Thymus (tissue), 14 donors: ENCODE measurements at places on chromosomes 5 and 9. TPM values are rescaled to one million over a fixed set of nuclear protein-coding genes. Genes with fewer than 3 reads are reported as not detected.

The CYSRT1 gene
- 0.57 TPM for total RNA-seq

The MED10 gene
- total RNA-seq = 17.7 TPM

The NOXA1 gene
- total RNA-seq = 1.9 TPM

The PCDHGB5 gene
- total RNA-seq = 1.6 TPM

DNA sequence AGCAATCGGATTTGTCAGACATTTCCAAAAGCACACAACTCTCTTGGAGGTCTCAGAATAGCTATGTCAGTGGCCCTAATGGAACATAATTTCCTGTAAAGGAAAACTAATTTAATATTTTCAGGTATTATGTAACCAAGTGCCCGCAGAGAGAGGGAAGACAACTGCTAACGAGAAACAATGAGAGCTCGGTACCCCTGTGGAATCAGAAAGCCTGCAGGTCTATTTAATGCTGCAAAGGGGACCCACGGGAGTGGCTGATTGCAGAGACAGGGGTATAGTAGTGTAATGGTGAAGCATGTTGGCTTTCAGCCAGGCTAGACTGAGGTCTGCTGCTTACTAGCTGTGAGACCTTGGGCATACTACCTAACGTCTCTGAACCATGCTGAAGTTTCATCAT, 508.1 kb upstream of the BRINP1 start:
- no peak for DNase-seq

- no peak for DNase-seq
Observed at GRCh38 chr9:89951675-89952074, 346.9 kb downstream of the GADD45G start.

DNA sequence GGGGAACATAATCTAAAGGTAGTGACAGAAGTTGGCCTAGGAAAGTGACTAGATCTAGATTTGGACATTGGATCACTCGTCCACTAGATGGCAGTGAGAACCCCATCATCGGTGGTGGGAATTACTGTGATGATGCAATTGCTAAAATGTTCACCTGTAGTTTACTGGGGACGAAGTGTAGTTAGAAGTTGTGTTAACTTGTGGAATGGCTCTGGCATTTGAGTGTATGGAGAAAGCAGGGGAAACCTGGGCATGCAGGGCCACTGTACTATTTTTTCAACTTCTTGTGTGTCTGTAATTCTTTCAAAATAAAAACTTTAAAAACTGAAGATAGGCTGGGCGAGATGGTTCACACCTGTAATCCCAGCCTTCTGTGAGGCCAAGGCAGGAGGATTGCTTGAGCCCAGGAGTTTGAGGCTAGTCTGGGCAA, 75.5 kb downstream of the PHAX start:
- peak; percentile 73 for DNase-seq

DNA sequence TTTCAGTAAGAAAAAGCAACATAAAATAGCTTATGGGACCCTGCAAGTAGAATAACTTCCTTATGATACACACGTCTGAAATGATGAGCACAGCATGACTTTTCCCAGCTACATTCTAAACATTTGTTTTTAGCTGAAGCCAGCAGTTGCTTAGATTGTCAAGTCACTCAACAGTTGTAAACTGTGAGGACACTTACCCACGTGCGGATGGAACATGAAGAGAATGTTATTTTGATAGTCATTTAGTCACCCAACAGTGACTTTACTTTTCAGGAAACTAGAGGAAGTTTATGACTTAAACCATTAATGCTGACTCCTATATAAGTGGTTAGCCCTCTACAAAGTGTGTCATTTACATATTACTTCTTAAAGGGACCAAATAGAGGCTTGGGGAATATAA, 3.0 kb downstream of the HACD4 start:
- no peak for DNase-seq

DNA sequence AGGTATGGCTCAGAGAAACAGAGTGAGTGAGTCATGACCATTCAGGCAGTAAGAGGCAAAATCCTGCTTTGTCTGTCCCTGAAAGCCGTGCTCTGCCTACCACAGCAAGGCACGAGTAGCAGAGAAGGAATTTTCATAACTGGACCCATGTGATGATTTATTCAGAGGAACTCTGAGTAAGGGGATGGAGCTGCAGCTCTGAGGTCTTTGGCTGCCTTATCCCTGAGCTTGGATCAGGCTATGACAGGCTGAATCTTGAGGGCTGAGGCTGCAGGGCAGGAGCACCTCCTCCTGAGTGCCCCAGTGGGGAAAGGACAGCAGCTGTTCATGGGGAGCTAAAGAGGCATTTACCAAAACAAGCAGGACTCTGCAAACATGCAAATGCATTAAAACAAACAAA, 183.4 kb downstream of the PAPPA start:
- no peak for DNase-seq

DNA sequence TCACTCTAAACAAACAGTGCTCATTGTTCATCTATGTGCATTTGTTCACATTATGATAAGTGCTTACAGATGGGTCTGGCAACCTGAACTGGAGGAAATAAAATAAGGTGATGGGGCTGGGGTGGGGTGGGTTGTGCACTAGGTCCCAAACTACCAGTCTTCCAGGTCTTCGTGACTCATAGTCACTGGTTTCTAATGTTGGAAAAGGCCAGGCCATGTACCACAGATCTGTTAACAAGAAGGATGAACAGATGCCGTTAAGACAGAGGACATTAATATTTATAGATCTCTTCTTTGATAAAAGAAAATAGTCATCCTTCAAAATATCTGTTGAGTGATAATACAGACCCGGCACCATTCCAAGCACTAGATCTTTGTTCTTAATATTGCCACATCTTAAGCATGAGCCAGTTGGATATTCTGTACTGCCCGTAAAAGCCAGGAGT, 71.4 kb upstream of the STARD4 start:
- DNase-seq = no peak

DNA sequence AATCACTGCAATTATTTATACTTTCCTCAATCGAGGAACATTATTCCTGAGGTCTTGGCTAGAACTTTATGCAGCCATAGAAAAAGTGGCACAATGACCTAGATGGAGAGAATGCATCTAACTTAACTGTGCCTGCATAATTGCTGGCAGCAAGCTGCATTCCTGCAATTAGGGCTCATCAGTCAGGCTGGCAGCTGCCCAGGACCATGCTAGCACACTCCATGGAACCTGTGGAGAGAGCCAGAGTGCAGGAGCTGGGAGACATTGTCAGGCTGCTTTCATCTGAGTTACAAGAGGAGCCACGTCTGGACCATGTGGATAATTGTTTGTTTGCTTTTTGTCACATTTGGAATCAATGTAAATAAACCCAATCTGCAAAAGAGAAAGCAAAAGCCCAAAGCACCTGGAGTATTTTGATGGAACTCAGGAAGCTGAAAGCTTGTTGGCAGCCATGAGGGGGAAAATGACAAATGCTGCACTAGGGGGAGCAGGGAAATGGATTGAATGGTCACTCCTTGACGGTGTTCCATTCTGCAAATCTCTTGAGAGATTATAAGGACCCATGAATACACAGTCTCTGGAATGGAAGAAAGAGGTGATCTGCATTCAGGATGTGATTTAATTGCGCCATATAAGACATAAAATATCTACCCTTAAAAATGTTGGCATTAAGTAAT, 839.9 kb downstream of the MAT2B start:
- DNase-seq = no peak

DNA sequence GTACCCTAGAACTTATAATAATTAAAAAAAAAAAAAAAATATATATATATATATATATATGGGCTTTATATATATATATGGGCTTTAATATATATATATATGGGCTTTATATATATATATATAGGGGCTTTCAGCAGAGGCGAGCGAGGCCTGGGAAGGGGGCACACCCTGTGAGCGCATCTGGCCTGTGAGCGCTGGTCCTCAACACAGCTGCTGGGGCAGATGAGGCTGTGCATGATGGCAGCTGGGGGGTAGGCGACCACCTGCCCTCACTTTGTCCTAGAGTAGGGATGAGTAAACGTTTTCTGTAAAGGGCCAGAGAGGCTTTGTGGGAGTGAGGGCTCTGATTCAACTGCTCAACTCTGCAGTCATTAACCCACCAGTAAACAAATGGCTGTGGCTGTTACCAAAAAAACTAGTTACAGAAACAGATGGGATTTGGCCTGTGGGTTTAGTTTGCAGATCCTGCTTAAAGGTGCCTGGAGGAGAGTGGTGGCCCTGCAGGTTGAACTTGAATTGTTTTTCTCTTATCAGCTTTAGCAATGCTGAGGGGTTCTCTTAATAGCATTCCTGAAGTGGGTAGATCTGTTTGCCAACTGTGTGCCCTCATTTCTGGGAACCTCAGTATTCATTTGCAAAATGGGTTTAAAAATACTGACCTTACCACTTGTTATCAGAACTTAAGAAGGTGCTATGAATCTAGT, 88.1 kb upstream of the EPB41L4B start:
- no peak for DNase-seq

DNA sequence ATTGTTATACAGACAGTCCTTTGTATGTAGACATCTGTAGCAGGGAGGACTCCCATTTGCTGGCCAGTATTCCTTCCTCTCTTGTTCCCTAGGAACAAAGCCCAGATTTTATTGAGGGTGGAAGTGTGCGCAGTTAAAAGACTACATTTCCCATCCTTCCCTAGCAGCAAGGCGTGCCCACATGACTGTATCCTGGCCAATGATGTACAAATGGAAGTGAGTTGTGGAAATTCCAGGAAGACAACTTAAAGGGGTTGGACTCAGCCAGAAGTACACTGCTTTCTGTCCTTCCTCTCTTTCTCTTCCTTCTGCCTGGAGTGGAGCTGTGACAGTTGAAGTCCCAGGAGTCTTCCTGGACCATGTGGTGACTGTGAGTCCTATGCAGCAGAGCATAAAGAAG, 89.0 kb downstream of the HRH2 start:
- DNase-seq = no peak
